ENCODE measurements at places on chromosomes 2 and 18.

DNA sequence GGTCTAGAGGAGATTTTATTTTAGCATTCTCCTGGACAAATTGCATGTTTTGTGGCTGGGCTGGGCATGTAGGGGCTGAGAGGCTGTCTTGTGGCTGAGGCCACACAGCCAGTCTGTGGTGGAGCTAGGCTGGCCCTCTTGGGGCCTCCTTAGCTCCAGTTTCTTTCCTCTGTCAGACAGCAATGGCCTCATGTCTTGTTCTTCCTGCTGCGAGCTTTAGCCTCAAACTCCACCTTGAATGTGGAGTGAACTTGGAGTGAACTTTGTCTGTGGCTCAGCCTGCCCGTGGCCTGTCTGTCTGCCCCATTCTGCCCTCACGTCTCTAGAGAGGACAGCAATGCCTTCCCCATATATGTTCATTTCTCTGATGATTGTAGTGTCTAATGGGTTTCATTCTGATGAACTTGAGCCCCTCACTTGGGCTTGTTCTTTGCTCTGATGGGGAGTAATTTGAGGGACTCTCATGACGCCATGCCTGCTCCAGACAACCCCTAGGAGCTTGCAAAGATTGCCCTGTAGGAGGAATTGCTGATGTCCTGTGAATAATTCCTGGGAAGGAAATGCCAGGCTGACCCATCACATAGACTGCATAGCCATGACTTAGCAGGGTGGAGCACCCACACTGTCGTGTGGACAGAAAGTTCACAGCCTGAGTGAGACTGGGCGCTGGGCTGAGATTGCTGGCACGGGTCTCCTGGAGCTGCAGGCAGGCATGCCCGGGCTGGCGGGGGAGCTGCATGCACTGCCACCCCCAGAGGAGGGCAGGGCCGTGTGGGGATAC, 42.6 kb downstream of the ASAP2 start:
- DNase-seq: no peak

DNA sequence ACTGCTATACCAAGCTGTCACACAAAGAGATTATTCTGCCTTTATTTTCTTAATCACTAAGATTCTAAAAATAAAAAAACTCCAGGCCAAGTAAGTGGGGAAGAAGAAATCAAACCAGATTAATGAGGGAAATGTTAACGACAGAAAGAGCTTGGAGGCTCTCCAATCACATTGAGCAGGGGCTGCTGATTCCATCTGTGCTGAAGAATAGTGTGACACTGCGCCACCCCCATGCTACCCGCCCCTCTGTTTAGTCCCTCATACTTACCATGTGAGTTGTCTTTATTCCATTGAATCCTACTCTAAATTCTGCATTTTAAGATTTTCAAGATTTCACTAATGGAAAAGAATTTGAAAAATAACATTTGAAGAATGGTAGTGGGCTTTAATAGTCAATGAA, 998.0 kb upstream of the CDH2 start:
- no peak for DNase-seq

- DNase-seq: no peak
Measured at GRCh38 chr2:190831941-190832340, 48.7 kb upstream of the GLS start.

GRCh38 chr2:200617156-200618053, 31.6 kb downstream of the AOX1 start:
- DNase-seq: no peak
